Head of caudate nucleus (tissue), 42 donors: ENCODE measurements at places on chromosomes 12 and 14.
A peak's percentile ranks its signal among the peaks of the same experiment; 100 is the strongest.

GRCh38 chr12:42758806-42759205, 169.3 kb upstream of the PRICKLE1 start:
- no peak for DNase-seq

- peak; percentile 59 for DNase-seq
Observed at GRCh38 chr12:6953442-6954315, 2.5 kb downstream of the PTPN6 start.

DNA sequence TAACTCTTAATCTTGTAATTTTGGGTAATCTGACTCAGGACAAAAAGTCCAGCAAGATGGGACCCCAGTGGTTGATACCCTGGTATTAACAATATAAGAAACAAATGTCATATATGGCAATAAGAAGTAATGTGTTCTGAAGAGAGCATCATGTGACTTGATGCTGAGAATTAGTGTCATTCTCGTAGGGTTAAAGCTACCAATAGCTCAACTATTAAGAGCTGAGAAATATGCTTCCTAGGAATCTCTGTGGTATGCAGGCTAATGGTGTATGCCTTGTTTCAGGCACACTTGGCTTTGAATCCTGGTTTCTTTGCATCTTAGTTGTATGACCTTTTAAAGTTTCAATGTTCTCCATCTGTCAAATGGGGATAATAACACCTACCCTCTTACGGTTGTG, 9.1 kb downstream of the MYRFL start:
- DNase-seq, result no peak

GRCh38 chr14:104148433-104149277, 10.3 kb downstream of the KIF26A start:
- DNase-seq, result no peak

DNA sequence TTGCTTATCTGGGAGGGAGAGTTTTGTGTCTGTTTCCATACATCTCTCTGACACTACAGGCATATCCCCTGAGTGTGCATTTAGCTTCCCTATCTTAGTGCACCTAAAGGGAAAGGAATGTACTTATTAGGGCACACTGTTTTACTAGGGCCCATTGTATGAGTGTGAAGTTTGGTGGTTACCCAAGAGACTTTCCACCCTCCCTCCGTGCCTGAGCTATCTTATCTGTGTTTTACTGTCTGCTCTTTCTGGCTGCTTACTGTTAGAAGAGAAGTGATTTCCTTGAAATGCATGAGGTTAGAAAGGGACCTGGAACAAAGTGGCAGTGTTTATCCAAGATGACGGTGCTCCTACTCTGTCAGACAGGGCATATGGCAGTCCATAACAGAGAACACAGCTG, 8.5 kb upstream of the SVOP start:
- DNase-seq, result no peak

DNA sequence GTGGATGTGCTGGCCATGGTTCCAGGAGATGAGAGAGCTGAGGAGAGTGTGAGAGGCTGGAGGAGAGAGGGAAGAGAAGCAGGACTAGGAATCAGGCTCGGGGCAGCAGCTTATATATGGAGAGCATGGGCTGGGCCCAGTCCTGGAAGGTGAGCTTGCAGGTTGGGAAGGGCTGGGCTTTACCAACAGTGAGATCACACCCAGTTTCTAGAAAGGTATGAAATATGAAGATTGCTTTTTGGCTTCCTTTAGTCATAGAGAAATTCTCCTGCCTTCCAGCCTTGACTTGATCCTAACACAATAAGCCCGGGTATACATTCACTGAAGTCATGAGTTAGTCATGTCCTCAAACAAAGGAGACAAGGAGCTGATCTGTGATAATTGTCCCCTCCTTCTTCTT, at the start of gene KRT6A:
TSS of gene KRT6A (minus strand) at position 86 of the 400 bp plus-strand sequence. CDS start at position 17, 69 bp downstream.
- no peak for DNase-seq

- no peak for DNase-seq
Observed at GRCh38 chr12:10750385-10750727, 27.2 kb upstream of the YBX3 start.

GRCh38 chr12:132481345-132481744, 8.6 kb upstream of the FBRSL1 start:
- DNase-seq, result no peak
